Jurkat, Clone E6-1 (cell line): ENCODE measurements at places on chromosomes 6 and 20.

- no peak for DNase-seq
Observed at GRCh38 chr6:111653434-111653833, 47.8 kb upstream of the TRAF3IP2 start.

GRCh38 chr6:27720607-27721580, 191.3 kb downstream of the OR2B2 start:
- DNase-seq = no peak

GRCh38 chr6:136324686-136325380, 35.2 kb upstream of the BCLAF1 start:
- DNase-seq = no peak

- no peak for DNase-seq
Observed at GRCh38 chr6:116314218-116314617, 34.5 kb upstream of the TSPYL1 start.

- no peak for DNase-seq
Observed at GRCh38 chr6:158897236-158897635, 78.1 kb upstream of the EZR start.

DNA sequence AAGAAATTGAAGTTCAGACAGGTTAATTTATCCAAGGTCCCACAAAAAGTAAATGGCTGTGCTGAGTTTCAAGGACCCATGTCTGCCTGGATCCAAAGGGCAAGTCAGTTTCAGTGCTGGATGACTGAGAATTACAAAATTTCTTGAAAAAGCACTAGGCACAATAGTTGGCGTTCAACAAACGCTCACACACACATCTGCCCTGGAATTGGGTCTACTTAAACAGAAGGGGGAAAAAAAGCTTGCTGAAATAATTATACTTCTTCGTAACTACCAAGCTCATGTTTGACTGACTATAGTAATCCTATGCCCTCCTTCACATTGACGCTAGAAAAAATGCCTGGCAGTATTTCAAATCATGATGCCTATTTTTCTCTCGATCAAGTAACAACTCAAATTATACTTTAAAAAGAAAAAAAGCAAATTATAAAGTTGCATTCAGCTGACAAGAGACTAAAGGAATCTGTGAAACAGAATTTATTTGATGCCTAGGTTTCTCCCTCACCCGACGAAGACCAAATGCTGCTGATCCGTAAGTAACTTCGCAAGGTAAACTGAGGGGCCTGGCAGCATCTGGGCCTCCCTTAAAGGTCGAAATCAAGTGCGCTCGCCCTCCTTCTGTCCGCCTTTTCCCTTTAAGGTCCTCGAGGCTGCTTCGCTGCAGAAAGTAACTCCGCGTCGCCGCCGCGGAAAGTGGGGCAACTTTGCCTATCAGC, 650 bp upstream of the CD2AP start:
- no peak for DNase-seq

DNA sequence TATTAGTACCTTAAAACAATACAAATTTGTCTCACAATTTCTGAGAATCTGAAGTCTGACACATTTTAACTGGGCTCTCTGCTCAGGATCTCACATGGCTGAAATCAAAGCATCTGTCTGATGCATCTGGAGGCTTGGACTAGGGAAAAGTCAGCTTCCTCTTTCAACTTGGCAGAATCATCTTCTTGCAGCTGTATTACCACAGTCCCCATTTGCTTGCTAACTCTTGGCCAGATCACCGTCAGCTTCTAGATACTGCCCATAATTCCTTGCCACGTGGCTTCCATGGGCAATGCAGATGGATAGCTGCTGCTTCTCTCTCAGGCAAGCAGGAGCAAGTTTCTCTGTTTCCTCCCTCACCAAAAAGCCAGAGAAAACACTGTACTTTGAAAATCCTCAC, 1106.4 kb upstream of the CITED2 start:
- no peak for DNase-seq

GRCh38 chr6:103516336-103516735, 1343.4 kb downstream of the HACE1 start:
- DNase-seq = no peak

DNA sequence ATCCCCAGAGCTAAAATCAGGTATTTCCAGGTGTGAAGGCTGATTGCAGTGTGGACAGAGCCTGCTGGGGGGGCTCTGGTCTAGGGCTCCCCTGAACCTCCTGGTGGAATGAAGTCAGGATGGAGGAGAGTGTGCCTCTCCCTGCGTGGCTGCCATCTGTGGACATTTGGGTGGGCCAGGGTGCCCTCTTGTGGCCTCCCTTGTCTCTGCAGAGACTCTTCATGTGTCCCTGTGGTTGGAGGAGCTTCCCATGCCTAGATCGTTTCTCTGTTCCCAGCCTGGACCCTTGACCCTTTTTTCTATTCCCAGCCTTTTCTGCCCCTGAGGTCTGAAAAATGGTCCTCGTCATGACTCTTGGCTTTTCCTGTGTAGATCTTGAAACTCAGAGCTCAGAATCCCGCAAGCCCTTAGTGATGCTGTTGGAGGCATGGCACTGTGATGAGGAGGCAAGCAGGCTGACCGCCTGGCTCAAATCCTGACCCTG, 9.9 kb upstream of the PSMF1 start:
- DNase-seq = peak; percentile 12

DNA sequence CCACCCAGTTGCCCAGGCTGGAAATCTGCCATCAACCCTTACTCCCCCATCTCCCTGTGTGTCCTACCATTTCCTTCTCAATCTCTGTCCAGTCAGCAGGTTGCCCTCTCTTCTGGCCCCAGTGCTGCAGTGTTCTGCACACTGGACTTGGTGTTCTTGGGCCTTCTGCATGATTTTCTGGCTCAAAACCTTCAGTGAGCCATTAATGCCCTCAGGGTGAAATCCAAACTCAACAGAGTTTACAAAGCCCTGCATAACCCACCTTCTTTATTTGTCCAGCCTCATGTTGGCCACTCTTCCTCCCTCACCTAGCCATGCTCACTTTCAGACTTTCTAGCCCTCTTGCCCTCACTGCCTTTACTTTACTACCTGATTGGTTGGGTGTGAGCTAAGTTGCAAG, 5.0 kb upstream of the GSTA3 start:
- DNase-seq = no peak

- DNase-seq = no peak
Observed at GRCh38 chr6:128719786-128720185, 163.2 kb upstream of the LAMA2 start.

DNA sequence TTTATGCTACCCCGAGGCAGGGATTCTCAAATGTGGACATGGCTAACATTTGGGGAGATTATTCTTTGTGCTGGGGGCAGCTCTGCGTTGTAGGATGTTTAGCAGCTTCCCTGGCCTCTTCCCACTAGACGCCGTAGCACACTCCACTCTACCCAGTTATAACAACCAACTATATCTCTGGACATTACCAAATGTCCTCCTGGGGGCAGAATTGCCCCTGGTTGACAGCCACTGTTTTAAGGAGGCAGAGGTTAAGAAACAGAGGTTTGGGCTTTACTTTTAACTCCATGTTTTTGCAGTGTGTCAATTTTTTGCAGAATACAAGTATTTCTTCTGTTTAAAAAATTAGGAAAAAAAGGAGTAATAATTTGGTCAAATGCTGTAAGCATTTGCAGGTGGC, 56.2 kb upstream of the BMP6 start:
- no peak for DNase-seq

- DNase-seq = no peak
Observed at GRCh38 chr6:4270001-4270400, 134.6 kb upstream of the ECI2 start.

GRCh38 chr20:50286609-50287008, 96.0 kb downstream of the CEBPB start:
- no peak for DNase-seq

GRCh38 chr6:17182961-17183360, 81.1 kb downstream of the STMND1 start:
- DNase-seq = no peak

DNA sequence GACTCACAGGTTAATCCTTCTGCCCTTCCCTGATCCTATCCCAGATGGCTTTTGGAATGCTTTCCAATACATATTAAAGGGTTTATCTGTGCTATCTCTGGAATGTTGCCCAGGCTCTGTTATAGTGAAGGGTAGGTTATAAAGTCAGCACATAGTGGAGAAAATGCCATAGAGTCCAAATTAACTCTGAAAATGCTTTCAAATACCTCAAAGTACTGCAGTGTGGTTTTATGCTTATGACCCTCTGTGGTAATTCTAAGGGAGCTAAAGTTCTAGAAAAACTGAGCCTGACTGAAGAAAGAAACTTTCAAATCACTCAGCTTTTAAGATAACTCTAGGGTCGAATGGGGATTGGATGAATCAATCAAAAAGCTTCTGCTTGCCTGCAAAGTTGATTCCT, 159.8 kb downstream of the PLCB1 start:
- DNase-seq = no peak

DNA sequence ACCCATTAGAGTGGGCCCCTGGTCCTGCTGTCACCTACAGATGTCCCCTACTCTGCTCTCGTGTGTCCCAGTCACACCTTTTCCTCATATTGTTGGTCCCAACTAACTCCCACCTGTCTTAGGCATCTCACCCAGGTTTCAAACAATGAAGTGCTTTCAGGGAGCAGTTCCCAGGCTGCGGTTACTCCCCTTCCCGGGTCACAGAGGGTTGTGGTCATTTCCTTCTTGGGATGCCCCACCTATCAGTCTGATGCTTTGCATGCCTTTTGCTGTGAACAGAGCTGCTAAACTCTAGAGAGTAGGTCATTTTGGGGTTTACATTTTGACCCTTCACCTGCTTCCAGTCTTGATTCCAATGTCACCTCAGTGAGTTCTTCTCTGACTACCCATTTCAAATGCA, 181.6 kb downstream of the CDC5L start:
- no peak for DNase-seq

DNA sequence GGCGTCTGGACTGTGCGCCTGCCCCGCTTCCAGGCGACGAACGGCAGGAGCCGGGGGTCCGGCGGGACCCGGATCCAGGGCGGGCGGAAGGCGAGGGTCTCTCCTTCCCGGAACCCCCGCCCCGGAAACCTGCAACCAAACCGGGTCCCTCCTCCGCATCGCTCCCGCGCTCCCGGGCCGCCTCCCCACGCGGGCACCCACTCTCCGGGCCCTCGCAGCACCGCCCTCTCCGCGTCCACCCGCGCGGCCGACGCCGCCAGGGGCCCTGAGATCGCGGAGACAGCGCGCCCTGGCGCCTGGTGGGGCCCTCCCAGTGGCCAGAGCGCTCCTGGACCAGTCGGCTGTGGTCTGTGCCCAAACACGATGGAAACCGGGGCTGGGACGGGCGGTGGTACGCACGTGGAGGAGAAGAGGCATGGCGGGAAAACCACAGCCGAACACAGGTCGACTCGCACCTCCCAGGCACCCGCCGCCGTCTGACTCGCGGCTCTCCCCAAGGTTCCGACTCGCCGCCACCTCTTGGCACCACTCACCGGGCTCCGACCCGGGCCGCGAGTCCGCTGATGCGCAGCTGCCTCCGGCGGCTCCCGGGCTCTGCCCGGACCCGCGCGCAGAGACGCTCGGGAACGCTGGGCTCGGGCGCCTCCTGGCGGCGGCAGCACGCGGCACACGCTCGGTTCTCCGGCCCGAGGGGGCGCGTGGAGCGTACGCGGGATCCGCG, 7.9 kb downstream of the NKX2-2 start:
- DNase-seq = no peak

DNA sequence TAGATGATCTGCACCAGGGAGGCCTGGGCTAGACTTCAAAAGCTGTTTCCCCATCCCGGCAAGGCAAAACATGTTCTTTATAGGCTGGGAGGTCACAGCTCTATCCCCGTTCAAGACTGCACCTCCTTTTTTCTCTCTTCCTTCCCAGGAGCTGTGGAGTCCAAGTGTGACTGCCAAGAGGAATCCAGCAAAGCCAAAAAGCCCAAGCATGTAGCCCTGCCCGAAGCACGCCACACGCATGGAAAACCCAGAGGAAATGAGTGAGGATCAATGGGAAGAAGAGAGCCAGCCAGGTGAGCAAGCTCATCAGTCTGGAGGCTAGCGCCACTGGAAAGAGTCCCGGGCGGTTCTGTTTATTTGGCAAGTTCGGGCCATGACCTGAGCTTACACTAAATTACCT, 240.4 kb downstream of the PRL start:
- DNase-seq = no peak

DNA sequence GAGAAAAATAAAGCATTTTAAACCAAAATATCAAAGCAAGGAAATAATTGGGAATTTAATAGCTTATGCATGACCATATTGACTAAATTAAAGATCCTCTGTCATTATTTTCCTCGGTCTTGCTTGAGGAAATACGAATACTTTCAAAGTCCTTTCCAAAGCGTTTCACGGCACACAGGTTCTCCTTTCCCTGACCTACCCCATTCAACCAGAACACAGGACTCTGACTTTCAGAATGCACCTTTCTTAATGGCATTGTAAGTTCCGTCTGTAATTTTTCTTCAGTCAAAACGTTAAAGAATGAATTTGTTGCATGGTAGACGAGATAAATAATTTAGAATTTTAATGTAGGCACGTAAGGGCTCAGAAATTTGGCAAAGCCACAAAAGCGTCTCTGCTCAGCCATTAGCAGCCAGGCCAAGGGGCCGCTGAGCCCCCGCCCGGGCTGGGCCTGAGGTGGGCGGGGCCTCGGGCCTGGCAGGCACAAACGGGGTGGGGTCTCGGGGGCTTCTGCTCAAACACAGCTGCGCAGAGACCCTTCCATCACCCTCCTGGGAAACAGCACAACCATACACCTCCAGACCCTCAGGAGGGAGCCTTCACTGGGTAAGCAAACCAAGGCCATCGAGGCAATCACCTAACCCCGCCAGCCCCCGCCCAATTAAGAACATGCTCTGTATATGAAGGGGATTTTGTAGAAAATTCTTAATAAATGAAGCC, 3.4 kb downstream of the NEDD9 start:
- DNase-seq = no peak

- no peak for DNase-seq
Observed at GRCh38 chr20:16224836-16225235, 348.4 kb downstream of the KIF16B start.

DNA sequence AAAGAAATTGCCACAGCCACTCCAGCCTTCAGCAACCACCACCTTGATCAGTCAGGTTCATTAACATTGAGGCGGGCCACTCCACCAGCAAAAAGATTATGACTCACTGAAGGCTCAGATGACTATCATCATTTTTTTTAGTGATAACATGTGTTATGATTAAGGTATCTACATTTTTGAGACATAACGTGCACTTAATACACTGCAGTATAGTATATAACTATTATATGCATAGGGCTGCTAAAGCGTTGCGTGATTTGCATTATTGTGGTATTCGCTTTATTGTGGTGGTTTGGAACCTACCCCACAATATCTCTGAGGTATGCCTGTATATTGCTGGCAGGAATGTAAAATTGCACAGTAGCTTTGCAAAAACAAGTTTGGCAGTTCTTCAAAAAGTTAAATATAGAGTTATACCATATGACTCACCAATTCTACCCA, 6.8 kb upstream of the RIPK1 start:
- peak; percentile 38 for DNase-seq
